Cardiac septum (tissue), 1 donor: ENCODE measurements at places on chromosomes 3 and 15. TPM values are rescaled to one million over a fixed set of nuclear protein-coding genes. Genes with fewer than 3 reads are reported as not detected.

MYZAP gene
- 658 TPM for total RNA-seq

MASP1 gene
- 59.7 TPM for total RNA-seq

NDN gene
- 35.4 TPM for total RNA-seq

CCDC32 gene
- 21.3 TPM for total RNA-seq

CYP19A1 gene
- total RNA-seq, result 0.40 TPM

ZMYND10 gene
- total RNA-seq, result 0.35 TPM

COL6A5 gene
- total RNA-seq, result not detected

CHRM5 gene
- not detected for total RNA-seq

MELTF gene
- total RNA-seq, result 10.8 TPM

CD200R1 gene
- 0.51 TPM for total RNA-seq

APOD gene
- 692 TPM for total RNA-seq

KIF7 gene
- 5.8 TPM for total RNA-seq

ITIH4 gene
- total RNA-seq, result 3.2 TPM

GRM7 gene
- total RNA-seq, result not detected

GRCh38 chr15:40498418-40498817, 27.6 kb downstream of the CHST14 start:
- no peak for DNase-seq

DNA sequence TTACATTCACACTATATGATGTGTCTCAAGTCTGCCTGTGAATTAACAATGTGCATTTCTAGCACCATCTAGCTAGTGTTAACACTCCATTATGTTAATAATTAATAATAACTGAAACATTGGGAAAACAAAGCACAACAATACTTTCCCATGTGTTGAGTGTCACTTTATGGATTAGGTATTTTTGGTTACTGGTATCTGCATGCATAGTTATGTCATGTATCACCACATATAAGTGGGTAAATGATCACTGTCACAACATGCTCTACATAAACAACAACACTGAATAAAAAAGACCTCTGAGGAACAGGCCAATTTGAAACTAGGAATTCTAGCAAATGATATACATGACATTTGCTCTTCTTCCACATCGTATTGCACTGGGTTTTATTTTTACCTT, 74.7 kb downstream of the MLH1 start:
- DNase-seq, result no peak

- DNase-seq, result no peak
Observed at GRCh38 chr3:116394365-116394764, 50.9 kb downstream of the LSAMP start.

GRCh38 chr3:100838157-100838556, 128.9 kb downstream of the TFG start:
- no peak for DNase-seq

DNA sequence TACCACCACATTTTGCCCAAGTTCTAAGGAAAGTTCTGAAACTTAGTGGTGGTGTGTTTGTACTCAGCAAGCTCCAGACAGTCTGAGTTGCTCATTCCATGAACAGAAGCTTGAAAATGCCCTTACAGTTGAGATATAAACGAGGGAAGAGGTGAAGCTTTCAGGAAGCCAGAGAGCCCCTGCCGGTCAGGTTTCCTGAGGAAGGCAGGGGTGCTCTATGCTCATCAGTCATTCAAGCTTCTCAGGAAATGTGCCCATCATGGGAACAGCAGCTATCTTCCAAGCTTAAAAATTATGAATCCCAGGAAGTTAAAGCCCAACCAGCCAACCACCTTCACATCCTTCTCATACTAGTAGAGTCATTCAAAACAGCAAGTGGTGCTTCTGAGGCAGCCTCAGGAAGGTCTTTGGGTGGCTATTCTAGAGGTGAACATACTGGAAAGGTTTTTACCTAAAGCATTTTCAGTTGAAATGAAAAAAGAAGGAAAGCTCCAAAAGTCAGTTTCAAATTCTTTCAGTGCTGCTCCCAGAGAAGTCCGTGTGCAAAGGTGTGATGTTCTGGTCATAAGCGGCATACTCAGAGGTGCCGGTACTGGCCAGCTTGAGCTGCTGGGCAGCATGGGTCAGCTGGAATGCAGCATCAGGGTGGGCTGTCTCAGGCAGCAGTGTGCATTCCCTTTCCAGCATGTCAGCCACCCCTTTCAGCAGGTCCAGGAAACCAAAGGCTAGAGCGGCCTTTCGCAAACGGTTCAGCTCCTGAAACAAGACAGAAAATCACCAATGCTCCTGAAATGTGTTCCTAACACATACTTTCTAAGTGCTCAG, 31.8 kb downstream of the INTS14 start:
- DNase-seq, result no peak

DNA sequence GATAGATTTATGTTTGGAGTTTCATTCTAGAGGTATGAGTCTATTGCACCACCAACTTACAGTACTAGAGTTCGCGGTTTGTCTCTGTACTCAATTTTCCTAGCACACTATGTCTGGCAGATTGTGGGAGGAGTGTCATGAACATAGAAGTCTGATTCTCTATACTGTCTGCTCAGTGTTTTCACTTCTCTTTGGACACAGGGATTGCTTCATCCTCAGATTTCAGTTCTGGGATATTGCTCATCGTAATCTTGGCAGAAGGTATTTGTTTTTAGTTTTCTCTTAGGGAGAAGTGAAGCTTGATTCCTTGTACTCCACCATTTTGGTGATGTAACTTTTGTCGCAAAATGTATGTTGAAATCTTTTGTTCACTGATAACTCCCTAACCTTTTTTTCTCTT, 27.8 kb upstream of the AZI2 start:
- DNase-seq, result no peak

DNA sequence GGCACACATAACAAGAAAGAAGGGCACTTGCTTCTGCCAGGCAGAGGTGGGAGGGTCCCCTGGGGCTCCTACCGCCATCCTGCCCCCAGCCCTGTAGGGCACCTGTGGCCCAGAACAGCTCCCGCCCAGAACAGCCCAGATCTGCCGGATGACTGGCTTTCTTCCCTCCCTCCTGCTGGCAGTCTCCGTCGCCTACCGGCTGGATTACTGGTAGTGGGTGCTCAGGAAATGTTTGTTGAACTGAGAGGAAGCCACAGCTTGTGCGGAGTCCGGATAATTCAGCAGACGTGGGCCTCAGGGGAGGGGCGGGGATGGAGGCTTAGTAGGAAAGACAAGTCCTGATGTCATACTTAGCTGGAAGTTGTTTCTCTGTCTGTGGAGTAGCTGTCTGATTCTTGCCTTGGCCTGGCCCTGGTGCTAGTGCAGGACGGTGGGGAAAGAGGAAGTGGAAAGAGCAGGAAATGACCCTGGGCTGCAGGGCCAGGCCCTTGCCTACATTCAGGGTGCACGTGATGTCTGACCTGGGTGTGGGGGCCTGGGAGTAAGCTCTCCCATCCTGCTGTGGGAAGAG, 6.7 kb downstream of the CCDC9B start:
- peak; percentile 89 for DNase-seq

DNA sequence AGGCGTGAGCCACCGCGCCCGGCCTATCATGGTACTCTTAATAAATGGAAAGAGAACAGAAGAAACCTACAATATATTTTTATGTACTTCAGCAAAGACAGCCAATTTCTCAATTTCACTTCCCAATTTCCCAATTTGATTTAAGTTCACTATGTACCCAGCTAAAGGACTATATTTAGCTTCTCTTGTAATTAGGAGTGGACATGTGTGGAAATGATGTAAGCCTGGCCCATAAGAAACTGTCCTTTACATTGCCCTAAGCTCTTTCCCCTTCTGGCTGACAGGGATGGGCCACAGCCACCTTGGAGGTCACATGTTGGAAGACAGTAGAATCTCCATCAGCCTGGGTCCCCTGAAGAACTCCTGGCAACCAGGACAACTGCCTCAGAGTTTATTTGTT, 6.2 kb downstream of the TMEM39A start:
- DNase-seq, result no peak

- peak; percentile 87 for DNase-seq
Observed at GRCh38 chr3:10015461-10015904, 10.8 kb upstream of the FANCD2 start.

GRCh38 chr15:93929375-93930094, 301.8 kb upstream of the MCTP2 start:
- DNase-seq, result no peak

DNA sequence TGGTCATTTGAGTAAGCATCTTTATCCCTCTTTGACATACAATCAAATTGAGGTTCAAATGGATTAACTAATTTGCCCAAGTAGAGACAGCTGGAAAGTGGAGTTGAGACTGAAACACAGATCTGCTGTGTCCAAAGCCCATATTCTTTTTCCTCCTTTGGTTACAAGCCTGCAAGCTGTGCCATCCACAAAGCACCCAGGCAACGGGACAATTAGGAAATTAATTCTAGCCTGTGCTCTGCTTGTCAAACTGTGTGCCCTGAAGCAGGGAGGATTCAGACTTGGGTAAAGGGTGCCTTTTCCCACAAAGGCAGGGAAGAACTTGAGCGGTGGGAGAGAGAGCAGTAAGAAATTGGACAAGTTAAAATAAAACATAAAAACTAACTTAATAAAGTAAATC, 127.9 kb downstream of the DTWD1 start:
- DNase-seq, result no peak

DNA sequence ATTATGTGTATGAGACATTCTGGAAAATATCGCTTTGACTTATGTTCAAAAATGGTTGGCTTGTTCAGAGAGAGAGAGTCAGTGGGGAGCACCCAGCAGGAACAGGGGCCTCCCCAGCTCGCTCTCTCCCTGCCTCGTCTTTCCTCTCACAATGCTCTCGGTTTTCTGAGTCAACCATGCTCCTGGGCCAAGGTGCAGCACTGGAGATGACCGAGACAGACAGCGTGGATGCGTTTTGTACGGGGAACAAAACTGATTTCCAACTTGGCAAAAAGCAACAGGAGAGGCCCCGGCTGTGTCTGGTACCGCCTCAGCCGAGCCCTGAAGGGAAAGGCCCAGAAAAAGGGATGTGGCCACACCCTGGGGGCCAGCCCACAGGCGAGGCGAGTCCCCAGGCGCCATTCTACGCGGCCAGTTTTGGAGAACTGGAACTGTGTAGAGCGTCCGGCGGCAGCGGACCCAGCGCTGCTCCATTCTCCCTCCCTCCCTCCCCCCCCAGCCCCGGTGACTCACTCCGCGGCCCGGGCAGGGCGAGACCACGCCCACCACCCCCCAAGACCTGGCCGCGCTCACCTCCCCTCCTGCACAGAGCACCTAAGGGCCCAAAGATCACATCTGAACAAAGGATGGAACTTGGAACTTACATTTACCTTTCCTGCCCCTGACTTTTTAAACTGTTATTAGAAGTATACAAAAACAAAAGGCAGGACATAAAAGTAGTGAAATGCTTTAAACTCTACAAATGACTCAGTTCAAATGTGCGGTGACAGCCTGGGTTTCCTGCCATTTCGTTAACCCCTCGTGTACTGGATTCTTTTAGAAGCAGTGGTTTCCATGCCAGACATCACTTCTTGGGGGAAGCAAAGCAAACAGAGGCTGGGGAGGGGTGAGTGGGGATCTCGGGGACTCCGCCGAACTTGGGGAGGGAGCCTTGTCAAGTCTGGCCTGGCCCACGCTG, 12.7 kb downstream of the ATP10A start:
- peak; percentile 87 for DNase-seq

DNA sequence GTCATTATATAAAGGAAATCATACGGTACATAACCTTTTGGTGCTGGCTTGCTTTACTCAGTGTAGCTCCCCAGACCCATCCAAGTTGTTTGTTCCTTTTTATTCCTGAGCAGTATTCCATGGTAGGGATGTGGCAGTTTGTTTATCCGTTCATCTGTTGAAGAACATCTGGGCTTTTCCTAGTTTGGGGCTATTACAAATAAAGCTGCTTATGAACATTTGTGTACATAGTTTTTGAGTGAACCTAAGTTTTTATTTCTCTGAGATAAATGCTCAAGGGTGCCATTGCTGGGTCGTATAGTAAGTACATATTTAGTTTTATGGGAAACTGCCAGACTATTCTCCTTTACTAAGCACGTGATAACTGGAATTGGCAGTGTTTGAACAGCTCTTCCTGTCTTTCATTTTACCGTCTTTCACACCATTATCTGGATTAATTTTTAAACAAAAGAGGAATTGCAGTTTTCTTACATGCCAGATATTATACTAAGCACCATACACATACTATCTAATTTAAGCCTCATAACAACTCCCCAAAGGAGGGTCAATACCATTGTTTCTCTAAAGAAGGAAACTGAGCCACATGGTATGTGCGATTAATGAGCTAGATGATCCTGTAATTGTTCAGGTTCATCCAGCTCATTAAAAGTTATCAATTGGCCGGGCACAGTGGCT, 85.6 kb downstream of the PTPRG start:
- DNase-seq, result no peak

- no peak for DNase-seq
Observed at GRCh38 chr3:52248816-52249547, 3.4 kb downstream of the PPM1M start.

DNA sequence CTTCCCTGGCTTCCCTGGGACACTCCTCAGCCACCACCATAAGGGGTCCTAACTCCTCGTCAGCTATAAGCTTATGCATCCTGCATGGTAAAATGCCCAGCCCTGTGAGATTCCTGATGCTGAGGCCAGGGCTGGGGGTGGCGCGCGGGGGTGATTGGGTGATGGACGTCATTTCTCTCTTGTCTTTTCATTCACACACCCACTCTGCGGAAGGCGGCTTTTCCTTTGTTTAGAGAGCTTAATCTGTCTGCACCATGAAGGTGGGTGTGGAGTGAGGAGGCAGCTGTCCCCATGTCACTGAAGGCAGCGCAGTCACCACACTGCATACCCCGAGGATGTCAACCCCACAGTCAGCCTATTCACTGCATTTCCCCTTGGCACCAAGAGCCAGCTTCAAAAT, 110.0 kb upstream of the NSMCE3 start:
- no peak for DNase-seq

DNA sequence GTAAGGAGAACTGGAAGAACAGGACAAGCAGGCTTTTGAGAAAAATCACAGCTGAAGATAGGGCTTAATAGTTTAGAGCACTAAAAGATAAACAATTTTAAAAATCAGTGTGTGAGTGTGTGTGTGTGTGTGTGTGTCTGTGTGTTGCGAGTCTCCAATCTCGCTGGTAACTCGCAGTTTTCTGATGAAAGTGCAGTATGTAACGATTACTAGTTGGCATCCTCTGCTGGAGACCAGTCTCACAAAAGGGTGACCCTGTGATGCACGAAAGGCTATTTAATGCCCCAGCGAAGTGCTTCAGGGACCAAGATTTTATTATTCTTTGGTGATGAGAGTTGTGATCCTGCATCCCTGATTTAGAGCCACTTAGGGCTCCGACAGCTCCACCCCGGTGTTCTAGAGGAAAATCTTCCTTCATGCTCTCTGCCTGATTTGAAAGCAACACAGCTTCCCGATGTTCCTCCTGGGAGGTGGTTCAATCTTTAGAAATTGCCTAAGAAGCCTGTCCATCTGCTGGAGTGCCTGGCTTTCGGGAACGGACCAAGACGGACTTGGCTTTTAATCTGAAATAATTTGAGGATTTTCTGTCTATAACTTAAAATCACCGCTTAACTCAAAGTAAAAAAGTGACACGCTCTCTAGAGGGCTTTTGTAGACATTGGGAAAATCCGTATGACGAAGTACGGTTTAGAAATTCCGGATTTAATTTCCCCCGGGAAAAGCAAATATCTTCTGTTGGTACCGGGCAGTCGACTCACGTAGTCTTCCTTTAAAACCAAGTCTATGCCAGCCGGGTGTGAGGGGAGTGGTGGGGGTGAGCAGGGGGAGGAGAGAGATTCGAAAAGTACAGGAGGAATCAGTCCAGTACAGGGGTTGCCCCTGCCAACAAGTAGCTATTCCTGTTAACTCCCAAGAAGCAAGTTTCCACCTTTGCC, 1.1 kb upstream of the ALCAM start:
- DNase-seq, result no peak

GRCh38 chr15:100753503-100753902, 126.1 kb upstream of the ALDH1A3 start:
- DNase-seq, result no peak

GRCh38 chr15:84872009-84872910, 12.2 kb upstream of the SLC28A1 start:
- no peak for DNase-seq

- no peak for DNase-seq
Observed at GRCh38 chr15:48855501-48856440, 22.2 kb upstream of the EID1 start.
